ENCODE measurements at places on chromosomes 4 and X.

DNA sequence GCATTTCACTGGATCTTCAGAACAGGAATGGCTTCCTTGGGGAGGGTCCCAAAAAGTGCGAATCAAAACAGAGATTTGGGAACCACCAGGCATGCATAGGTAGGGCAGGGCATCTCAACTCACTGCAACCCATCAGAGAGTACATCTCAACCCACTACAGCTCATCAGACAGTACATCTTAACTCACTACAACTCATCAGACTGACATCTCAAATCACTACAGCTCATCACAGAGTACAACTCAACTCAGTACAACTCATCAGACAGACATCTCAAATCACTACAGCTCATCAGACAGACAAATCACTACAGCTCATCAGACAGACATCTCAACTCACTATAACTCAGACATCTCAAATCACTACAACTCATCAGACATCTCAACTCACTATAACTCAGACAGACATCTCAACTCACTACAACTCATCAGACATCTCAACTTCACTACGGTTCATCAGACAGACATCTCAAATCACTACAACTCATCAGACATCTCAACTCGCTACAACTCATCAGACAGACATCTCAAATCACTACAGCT is 47.5 kb upstream of the CLDN34 start:
- no peak for DNase-seq

- DNase-seq: no peak
These were observed 28.7 kb downstream of the FAM9C start for GRCh38 chrX:13015536-13016236.

DNA sequence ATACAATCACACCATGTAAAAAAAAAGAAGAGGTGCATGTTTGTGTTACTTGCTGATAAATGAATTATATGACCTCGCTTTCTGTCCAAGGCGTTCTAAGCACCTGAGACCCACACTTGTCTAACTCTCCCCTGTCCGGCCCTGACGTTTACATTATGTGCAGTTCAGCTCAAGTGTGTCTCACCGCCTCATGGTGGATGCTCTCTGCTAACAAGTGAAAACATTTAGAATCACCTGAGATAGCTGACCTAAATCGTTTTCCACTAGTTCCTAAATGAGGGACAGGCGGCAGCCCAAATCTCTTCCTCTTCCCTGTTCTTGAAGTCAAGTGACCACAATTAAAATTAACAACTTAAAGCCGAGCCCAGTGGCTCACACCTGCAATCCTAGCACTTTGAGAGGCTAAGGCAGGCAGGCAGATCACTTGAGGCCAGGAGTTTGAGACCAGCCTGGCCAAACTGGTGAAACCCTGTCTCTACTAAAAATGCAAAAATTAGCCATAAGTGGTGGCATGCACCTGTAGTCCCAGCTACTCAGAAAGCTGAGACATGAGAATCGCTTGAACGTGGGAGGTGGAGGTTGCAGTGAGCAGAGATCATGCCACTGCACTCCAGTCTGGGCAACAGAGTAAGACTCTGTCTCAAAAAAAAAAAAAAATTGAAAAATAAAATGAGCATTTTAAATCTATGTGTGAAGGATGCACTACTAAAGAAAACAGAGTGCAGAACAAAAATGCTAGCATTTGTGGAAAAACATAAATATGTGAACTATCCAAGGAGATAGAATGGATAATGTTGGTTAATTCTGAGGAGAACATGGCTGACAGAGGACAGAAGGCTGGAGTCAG is 3.9 kb upstream of the TIFA start:
- DNase-seq: no peak

DNA sequence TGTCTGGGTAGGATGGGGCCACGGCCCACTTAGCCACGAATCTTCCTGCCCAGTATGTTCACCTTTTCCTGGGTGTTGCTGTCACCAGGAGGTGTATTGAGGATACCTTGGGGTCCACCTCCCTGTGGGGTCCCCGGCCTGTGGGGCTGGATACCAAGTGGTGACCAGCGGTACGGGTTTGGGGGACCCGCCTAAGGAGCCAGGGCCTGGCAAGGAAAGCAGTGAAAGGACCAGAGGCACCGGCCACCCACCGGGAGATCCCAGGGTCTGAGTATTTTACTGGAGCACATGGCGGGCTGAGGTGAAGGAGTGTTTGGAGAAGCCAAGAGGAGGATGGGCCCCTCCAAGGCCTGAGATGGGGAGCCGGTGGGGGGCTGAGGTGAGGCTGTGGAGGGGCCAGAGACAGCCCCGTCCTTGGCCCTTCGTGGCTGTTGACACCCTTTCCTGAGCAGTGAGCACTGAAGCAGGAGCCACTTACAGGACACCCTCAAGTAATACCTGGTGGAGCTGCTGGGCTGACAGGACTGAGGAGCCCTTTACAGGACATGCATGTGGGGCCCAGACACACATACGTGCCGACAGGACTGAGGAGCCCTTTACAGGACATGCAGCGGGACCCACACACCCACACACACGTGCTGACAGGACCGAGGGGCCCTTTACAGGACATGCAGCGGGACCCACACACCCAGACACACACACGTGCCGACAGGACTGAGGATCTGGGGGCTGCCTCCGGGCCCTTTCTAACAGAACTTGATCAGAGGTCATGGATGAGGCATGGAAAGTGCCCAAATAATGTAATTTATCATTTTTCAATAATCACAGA is 38.4 kb downstream of the TMEM271 start:
- DNase-seq: no peak

GRCh38 chr4:122701965-122702364 is 30.5 kb upstream of the BBS12 start:
- DNase-seq: no peak

GRCh38 chr4:113438596-113438995 is 322.9 kb downstream of the CAMK2D start:
- DNase-seq: no peak

- peak; percentile 31 for DNase-seq
These were observed 85.8 kb upstream of the PRPS1 start for GRCh38 chrX:107542500-107542899.

- no peak for DNase-seq
These were observed 866.5 kb upstream of the INTU start for GRCh38 chr4:126766241-126766640.

- no peak for DNase-seq
These were observed 1137.0 kb downstream of the PCDH18 start for GRCh38 chr4:136395212-136395722.

DNA sequence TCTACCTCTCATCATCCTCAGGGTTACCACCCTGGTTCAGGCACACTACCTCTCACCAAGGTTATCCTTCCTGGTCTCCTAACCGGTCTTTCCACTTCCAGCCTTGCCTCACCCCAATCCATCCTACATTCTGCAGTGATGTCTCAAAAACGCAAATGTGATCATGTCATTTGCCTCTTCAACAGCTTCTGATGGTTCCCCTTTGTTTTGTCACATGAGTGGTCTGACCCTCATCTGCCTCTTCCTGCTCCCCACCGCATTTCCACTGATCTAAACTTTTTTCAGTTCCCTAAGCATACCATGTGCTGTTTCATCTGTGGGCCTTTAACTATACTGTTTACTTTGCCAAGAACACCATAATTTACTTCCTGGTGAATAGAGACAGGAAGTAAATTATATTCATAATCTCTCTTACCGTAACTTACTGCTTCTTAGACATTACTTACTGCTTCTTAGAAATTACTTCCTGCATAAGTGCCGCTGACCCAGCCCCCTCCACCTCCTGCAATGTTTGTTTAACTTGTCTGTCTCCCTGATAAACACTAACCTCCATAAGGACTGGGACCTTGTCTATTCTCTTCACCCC is 27.1 kb upstream of the NSUN7 start:
- DNase-seq: peak; percentile 76

DNA sequence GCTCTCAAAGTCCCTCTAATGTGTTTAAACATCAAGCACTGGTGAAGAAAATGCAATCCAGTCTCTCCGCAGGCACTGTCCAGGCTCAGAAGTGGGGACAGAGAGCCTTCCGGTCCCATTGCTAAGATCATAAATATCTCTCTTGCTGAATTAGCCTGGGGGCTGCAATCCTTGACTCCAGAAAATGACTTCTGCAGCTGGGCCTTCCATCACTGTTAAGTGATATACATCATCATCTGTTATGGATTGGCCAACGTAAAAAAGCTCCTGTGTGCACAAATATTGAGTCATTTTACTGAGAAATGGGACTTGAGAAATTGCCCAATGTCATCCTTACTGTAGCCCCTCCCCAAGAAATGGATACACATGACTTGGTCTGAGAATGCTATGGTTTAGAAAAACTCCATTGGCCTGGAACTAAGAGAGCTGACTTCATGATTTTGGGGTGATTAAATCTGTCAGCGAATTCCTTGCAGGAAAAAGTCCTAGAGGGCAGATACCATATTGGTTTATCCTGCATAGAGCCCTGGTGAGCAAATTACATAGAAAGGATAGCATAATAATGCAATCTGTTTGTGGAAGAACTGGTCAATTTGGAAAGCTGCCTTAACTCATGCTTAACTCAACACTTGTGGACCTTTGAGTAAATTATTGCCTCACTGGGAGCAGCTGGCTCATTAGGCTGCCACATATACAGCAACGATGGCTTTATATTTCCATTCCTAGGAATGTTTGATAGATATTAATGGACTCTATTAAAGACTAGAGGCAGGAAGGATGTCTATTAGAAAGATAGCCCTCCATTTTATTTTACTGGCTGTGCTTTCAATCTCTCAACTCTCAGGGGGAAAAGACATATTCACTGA is 346.1 kb downstream of the GBA3 start:
- no peak for DNase-seq

GRCh38 chr4:2261110-2261852 is 628 bp downstream of the MXD4 start:
- peak; percentile 78 for DNase-seq

- DNase-seq: peak; percentile 14
These were observed 160.1 kb downstream of the EFHC2 start for GRCh38 chrX:44183329-44183728.

DNA sequence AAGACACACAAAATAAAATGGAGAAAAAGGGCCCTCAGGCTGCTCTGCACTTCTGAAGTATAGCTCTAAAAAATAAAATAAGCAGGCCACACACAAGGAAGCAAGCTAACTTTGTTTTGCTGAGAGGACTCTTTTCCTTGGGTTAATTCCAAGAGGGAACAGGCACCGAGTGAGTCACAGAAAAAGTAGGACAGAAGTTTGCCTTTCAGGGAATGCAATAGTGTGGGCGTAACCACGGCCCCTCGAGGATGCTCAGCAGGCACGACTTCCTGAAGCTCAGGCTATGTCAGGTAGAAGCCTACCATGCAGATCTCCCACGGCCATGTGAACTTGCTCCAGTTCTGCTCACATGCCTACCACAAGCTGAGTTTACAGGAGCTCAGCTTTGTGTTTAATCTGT is 22.1 kb downstream of the PPP1R2C start:
- no peak for DNase-seq
